ENCODE measurements at places on chromosomes 3 and 15.

- no peak for DNase-seq
These were observed 51.3 kb downstream of the TBL1XR1 start for GRCh38 chr3:177145954-177146353.

GRCh38 chr15:45871121-45871855 lies 236.5 kb downstream of the SQOR start:
- DNase-seq = no peak

DNA sequence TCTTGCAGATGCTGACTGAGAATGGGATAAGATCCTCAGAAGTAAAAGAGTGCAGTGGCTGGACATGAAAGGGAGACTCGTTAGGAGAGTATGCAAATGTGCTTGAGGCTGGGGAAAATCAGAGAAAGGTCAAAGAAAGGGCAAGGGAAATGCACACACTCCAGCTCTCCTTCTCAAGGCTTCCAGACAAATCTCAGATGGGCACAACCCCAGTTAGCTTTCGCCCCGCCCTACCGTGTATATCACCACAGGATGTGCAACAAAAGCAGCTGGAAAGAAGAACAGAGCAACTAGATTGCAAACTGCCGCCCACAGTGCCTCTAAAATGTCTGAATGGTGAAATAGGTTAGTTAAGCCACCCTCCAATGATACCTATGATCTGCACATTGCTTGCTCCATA lies 63.9 kb downstream of the CERS3 start:
- DNase-seq = no peak

- no peak for DNase-seq
These were observed 12.6 kb upstream of the GRIP2 start for GRCh38 chr3:14552717-14553116.

GRCh38 chr15:69539345-69539744 lies 86.7 kb downstream of the RPLP1 start:
- no peak for DNase-seq

- no peak for DNase-seq
These were observed 47.0 kb upstream of the LHFPL4 start for GRCh38 chr3:9600597-9600996.

- DNase-seq = peak; percentile 88
These were observed 62.9 kb downstream of the UMPS start for GRCh38 chr3:124793054-124793739.

GRCh38 chr3:180048840-180049239 lies 12.1 kb upstream of the PEX5L start:
- DNase-seq = no peak

GRCh38 chr3:114234745-114235144 lies 2.6 kb downstream of the ZNF80 start:
- DNase-seq = no peak

DNA sequence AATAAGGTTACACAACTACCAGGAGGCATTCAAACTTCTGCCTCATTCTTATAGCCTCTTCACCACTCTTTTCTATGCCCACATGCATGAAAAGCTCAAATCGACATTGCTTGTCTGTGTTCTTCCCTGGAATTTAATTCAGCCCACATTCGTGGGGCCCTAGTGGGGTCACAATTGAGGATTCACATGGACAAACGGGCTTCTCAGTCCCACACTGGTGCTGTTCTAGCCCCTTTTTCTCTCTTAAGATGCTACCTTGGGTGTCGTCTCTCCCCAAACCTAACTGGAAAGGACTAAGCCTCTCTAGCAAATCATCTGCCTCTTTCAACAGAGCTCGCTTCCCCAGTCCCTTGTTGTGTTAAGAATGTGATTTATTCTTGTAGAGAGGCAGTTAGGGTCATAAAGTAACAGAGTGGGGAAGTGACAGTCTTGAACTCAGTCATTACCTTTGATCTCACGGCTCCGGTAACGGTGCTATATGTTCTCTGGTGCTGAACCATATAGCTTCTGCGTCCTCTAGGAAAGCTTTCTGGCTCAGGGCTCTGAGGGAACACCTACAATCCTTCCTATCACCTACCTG lies 4.9 kb downstream of the LPP start:
- no peak for DNase-seq

DNA sequence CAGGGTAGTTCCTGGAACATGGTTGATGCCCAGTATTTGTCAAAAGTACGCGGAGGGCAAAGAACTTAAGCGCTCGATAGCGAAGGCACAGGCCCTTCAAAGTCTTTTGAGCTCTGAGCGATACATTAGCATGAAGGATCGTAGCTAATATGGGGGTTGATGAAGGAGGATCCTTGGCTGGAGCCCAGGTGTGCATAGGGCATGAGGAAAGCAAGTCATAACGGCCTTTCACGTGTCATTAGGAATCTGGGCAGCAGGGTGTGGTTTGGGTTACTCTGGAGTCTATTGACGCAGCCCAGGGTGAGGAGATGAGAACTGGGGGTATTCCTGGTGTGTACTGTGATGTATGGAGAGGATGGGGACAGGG lies 31.7 kb downstream of the SPINK8 start:
- DNase-seq = peak; percentile 15

GRCh38 chr3:130515755-130516154 lies 1.2 kb upstream of the COL6A6 start:
- no peak for DNase-seq

DNA sequence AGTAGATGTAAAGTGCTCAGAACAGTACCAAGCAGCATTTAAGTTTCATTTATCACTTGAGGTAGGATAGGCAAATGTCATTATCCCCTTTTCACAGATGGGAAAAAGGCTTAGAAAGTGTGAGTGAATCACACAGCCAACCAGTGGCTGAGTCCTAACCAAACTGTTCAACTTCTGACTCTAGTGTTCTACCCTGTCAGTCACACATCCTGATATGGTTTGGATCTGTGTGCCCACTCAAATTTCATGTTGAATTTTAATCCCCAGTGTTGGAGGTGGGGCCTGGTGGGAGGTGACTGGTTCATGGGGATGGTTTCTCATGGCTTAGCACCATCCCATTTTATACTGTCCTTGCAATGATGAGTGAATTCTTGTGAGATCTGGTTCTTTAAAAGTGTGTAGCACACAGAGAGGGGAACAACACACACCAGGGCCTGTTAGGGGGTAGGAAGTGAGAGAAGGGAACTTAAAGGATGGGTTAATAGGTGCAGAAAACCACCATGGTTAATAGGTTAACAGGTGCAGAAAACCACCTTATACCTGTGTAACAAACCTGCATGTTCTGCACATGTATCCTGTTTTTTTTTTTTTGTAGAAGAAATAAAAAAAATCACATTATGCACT lies 304.7 kb downstream of the SUCLG2 start:
- DNase-seq = no peak

- DNase-seq = no peak
These were observed 127.2 kb downstream of the EBLN2 start for GRCh38 chr3:73188707-73189106.

DNA sequence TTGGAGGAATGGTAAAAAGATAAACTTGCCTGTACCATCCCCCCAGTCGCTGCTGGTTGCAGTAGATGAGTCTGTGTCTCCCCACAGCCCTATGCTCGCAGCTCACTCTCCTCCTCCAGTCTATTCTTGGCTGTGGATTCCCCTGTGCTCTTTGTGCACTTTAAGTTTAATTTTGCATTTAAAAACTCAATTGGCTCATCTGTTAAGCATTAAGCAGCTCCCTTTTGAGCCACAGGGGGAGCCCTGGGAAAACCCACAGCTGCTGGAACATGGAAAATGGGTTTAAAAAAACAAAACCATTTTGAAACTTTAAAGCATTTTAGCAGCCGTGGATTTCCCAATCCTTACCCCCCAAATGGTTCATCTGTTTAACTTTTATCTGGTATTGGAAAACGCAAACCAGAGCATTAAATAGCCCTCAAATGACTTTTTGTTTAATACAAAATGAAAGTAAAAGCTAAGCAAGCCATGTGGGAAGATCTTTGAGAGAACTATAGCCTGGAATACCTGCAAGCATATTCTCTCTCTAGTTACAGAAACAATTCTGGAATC lies 536.9 kb downstream of the ZIC1 start:
- peak; percentile 70 for DNase-seq

DNA sequence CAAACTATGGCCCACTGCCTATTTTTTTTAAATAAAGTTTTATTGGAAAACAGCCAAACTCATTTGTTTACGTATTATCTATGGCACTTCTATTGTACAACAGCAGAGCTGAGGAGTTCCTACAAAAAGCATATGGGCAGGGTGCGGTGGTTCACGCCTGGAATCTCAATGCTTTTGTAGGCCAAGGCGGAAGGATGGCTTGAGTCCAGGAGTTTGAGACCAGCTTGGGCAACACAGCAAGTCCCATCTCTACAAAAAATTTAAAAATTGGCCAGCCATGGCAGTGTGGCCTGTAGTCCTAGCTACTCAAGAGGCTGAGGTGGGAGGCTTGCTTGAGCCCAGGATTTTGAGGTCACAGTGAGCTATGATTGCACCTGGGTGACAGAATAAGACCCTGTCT lies 142.3 kb downstream of the RORA start:
- DNase-seq = no peak

- DNase-seq = peak; percentile 21
These were observed 82.6 kb upstream of the CSPG5 start for GRCh38 chr3:47661121-47661752.

GRCh38 chr15:98442379-98442833 lies 205.9 kb upstream of the IGF1R start:
- peak; percentile 39 for DNase-seq

DNA sequence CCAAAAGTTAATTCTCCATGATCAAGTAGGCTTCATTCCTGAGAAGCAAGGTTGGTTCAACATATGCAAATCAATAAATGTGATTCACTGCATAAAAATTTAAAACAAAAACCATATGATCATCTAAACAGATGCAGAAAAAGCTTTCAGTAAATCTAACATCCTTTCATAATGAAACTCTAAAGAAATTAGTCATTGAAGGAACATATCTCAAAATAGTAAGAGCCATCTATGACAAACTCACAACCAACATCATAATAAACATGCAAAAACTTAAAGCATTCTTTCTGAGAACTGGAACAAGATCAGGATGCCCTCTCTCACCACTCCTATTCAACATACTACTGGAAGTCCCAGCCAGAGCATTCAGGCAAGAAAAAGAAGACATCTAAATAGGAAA lies 254.1 kb downstream of the AGBL1 start:
- DNase-seq = no peak

GRCh38 chr3:158095111-158095813 lies 11.0 kb downstream of the SHOX2 start:
- no peak for DNase-seq

GRCh38 chr15:86743283-86743903 lies 663.7 kb downstream of the AGBL1 start:
- DNase-seq = no peak

- no peak for DNase-seq
These were observed 636.5 kb downstream of the ZBBX start for GRCh38 chr3:166743481-166744134.

GRCh38 chr3:186516646-186517045 lies 27.5 kb downstream of the CRYGS start:
- no peak for DNase-seq

- DNase-seq = no peak
These were observed 245.0 kb upstream of the RASGRP1 start for GRCh38 chr15:38809621-38810020.

GRCh38 chr3:182793663-182794454 lies 555 bp downstream of the ATP11B start:
- no peak for DNase-seq
